NCI-H2081 (cell line): ENCODE measurements at places on chromosomes 7 and 10.

DNA sequence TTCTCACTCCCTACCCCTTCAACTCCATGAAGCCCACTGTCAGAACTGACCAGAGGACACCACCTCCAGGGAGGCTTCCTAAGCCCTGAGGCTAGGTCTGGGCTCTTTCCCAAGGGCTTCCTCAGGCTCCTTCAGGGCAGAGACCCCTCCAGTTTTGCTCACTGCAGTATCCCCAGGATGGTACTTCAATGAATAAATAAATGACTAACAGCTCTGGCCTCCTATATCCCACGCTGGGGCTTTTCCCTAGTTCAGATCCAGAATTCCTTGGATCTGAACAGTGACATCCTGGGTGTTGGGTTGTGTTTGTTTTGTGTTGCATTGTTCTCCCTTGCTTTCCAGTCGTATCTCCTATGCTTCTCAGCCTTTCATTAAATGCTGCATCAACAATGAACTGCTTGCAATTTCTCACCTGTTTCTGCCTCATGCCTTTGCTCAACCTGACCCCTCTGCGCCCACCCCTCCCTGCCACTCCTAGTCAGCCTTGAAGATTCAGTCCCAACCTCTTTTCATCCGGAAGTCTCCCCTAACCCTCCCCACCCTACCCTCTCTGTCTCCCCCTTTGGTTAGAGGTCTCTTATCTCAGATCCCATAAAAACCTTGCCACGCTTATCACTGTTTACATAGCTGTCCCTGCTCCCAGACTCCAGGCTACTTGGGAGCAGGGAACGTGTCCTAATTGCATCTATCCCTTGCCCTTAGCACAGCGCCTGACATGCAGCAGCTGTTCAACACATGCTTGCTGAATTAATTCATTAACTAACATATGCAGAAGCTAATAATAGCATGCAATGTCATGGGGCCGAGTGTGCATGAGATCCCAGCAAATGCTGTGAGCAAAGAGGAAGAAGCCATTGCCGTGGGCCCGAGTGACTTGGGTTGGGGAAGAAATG is 41.7 kb downstream of the PPP1R3C start:
- DNase-seq: no peak

DNA sequence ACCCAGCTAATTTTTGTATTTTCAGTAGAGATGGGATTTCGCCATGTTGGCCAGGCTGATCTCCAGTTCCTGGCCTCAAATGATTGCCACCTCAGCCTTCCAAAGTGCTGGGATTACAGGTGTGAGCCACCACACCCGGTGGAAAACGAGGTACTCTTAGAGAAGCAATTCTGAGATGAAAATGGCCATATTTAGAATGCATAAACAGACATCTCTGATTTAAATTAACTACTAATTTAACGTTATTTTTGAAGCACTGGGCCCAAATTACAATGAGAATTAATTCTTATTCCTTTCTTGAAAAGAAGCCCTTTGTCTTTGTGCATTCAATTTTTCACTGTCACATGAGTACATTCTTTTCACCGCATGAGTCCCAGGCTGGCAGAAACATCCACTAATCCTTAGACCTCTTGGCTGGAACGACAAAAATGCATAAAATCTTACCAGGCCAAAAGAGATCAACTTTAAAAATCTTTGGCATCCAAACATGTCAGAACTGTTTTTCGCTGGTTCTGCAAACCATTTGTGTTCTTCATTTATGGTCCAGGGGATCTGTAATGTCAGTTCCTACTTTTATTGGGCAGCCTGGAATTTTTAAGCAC is 60.1 kb upstream of the CAPZA2 start:
- DNase-seq: no peak

DNA sequence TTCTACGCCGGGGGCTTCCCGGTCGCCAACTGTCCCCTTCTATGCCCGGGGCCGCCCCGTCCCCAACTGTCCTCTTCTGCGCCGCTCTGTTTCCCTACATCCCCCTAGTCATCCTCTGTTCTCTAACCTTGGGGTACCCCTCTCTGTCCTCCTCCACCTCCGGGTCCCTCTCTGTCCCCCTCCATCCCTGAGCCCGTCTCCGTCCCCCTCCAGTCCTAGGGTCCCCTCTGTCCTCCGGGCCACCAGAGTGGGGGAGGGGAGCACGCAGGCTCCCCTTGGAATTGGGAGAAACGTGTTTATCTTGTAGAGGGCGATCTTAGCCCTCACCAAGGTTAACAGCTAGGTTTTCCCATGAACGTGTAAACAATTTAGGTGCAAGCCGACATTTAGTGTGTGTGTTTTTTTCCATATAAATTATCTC is 852 bp upstream of the KLF6 start:
- DNase-seq: peak; percentile 23

GRCh38 chr10:117442521-117442920 is 67.3 kb upstream of the PDZD8 start:
- DNase-seq: no peak

DNA sequence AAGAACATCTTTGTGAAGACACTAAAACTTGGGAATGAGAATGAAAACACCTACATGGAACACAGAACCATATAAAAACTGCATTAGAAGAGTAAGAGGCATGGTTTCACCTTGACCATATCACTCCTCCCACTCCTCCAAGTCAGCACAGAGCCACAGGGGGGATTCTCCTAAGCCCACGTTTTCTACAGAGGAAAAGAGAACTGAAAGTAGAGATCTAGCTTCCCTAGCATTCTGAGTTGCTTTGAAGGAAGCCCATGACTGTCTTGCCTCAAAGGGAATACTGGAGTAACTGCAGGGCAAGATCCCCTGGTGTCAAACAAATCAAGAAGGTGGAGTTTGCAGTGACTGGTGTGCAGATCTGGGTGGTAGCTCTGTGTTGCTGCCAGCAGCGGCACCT is 43.9 kb downstream of the HBP1 start:
- no peak for DNase-seq

DNA sequence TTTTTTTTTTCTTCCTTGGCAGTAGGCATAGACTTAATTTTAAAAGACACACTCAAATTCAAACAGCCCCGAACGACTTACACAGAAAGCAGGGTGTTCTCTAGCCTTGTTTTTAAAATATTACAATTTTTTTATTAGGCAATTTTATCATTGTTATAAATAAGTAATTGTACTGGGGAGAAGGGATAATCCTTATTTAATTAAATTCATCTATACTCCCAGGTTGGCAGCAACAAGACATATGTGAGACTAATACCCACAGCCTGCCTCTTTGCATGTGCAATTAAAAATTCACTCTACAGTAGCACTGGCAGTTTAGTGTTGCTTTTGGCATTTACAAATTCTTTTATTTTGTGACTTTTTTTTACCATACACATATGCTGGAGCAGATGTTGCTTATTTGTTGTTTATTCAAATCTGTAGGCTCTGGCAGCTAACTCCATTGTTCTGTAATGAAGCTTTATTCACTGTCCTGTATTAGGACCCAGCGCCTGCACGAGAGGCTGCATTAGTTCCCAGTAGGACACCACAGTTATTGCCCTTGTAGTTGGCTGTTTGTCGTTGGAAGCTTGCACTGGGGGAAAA is 84.9 kb upstream of the PPP1R17 start:
- peak; percentile 33 for DNase-seq

GRCh38 chr7:14446219-14446618 is 456.3 kb downstream of the DGKB start:
- no peak for DNase-seq

DNA sequence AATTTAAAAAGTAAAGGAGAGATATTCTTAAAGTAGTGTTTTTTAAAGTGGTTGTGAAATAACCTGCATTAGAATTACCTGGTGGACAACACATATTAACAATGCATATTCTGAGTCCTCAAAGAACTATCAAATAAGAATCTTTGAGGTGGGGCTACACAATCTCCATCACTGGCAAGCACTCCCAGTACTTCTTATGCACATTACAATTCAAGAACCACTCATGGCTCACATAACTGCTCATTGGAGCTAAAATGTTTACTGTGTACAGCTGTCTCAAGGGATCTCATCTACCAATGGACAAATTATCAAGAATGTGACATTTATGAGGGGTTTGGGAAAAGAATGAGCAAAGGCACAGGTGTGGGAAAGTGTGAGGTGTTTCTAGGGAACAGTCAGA is 692.0 kb downstream of the PHTF2 start:
- DNase-seq: no peak

DNA sequence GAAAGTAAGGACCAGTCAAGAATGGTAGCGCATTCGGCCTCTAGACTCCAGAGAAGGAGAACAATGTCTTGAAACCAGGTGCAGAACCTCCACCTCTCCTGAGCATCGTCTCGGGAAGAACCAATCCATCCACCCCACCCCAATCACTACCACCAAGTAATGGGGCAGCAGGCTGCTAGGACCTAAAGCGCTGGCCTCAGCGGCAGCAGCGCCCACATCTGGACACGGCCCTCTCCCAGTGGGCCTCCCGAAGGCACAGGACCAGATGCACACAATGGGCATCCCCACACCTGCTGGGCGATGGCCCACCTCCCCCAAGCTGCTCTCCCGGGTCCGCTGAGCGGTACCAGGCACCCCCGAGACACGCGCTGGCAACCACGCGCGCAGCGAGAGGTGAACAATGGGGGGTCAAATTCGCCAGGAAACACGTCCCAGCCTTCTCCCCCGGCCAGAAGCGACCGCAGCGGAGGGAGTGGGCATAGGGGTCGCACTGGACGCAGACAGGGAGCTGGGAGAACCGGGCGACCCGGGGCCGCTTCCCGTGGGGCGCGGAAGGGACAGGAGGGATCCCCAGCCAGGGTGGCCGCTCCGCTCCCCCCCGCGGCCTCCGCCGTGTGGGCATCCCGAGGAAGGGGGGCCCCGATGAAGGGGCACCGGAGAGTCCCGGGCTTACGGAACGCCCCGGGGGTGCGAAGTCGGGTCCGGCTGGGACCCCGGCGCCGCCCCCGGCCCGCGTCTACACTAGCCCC is 506 bp downstream of the CTTNBP2 start:
- no peak for DNase-seq

GRCh38 chr10:122911889-122912484 is 1.6 kb downstream of the FAM24A start:
- no peak for DNase-seq

GRCh38 chr10:124296813-124297788 is 121.6 kb downstream of the OAT start:
- DNase-seq: no peak

GRCh38 chr7:1720326-1720725 is 50.2 kb downstream of the ELFN1 start:
- peak; percentile 63 for DNase-seq

DNA sequence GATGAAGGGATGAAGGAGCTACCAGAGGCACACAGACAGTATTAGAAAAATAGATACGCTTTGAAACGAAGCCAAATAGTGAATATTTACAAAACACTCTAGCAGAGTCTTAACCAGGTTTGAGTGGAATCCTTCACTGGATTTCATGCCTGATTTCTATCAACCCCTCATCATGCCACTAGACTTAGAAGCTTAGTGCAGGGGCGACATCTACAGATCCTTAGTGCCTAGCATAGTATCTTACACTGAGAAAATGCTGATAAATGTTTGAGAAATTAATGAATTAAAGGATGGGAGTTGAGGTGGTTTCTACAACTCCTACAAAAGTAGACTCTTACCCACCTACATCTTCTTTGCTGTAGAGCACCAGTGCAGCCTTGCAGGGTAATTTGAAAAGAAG is 54.7 kb upstream of the CCNJ start:
- DNase-seq: no peak

DNA sequence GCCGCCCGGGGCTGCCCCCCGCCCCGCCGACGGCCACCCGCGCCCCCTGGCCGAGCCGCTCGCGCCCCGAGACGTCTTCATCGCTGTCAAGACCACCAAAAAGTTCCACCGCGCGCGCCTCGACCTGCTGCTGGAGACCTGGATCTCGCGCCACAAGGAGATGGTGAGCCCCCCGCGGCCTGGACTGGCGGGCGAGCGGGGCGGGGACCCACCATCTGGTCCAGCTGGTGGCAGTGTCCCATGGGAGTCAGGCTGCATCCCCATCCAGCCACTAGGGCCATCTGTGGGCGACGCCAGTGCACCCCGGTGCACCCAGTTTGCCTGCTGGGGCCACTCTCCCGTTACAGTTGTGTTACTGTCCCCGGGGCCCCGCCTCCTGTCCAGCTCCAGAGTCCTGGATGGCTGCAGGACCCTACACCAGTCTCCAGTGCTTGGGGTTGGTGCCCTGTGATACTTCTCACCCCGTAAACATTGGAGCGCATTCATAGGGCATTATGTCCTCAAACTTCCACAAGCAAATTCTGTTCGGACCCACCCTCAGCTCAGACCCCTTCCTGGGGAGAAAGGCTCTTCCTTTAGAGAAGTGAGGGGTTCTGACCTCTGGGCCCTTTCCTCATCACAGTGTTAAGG is 672 bp downstream of the LFNG start:
- no peak for DNase-seq

DNA sequence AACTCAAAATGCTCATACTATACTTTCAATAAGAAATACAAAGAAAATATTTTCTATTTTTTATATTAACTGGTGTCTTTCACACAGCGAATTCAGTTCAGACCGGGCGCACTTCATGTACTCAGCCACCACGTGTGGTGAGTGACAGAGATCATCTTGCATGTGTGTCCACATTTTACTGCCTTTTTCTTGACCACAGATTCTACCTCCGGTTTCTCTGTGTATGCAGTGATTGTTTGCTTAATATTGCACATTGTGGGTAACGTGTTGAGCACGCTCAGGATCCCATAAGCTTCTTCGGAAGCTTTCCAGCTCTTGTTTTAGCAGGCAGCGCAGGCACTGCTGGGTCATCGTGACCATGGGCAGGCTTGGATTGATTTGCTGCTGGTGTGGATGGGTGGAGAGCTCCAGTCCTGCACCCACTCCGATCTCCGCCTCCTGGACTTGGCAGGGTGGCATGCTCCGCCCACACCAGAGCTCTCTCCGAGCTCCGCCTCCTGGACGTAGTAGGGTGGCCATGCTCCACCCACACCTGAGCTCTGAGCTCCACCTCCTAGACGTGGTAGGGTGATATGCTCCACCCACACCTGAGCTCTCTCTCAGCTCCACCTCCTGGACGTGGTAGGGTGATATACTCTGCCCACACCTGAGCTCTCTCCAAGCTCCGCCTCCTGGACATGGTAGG is 253.3 kb downstream of the DIP2C start:
- DNase-seq: no peak
